ENCODE measurements at places on chromosomes 7 and 10.
A peak's percentile ranks its signal among the peaks of the same experiment; 100 is the strongest.

GRCh38 chr7:130398526-130399090, 18.3 kb downstream of the CPA1 start:
- no peak for DNase-seq

DNA sequence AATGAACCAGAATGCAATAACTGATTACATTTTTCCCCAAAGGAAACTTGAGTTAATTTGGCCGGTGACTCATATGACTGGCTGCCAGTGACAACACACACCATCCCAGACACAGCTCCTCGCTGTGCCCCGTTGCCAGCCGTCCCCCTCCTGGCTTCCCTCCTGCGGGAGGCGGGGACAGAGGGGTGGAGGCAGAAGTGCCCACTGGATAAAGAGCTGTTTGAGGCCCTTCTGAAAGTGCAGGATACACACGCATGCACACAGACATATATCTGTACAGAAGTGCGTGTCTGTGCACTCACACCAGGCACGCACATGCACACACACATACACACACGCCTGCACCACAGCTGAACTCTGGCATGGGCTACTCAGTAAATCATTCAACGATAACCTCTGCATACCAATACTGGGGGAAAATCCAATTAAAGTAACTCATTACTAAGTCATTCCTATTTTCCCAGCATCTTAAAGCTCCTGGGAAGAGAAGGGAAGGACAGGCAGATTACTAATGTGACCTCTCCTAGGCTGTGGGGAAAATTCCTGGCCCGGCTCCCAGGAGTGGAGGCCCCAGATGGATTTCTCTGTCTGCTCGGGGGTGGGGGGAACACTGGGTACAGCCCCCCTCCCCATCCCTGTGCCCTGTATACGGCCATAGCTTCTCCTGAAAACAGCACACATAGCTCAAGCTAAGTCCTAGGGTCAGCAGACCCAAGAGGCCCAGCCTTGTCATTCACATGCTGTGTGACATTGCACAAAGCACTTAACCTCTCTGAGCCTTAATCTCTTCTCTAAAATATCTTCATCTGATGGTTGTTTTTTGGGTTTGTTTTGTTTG, 52.3 kb upstream of the MYL10 start:
- DNase-seq = no peak

GRCh38 chr7:107816011-107816566, 13.1 kb upstream of the SLC26A3 start:
- DNase-seq = no peak

DNA sequence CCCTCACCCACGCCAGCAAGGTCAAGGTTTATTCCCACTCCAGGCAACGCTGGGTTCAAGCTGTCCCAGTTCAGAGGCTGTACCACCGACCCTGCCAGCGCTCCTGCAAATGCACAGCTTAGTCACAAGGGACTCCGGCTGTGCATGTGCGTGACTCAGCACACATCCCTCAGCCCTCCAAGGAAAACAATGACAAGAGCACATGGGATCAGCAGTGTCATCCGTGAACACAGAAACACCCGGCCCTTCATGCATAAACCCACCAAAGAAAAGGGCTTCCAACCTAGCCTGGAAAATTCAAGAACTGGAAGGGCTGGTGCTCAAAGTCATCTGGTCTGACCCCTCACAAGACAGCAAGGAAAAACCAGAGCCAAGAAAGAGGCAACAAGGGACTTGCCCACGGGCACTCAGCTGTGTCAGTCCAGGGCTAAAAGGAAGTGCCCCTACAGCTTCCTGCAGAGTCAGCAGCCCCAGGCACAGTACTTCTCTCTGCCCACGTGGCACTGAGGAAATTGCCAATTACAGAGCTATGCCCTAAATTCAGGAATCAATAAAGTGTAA, 106.1 kb downstream of the KCNMA1 start:
- peak; percentile 81 for DNase-seq

DNA sequence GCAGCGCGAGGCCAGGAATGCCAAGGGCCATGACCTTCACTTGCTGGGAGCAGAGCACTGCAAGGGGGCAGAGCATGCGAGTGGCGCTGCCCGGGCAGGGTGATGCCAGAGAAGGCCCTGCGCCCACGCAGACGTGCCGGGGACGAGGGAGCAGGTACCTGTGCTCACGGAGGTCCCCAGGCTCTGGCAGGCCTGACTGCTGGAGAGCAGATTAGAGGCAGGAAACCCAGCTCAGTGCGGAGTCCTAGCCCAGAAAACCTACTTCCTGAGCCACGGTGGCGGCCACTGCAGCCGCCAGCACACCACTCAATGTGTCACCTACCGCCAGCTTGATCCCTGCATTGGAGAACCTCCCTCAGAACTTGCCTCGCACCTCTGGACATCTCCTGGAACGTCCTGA, 148.4 kb downstream of the MAD1L1 start:
- no peak for DNase-seq

GRCh38 chr10:44373341-44373995, 11.4 kb downstream of the CXCL12 start:
- no peak for DNase-seq

- no peak for DNase-seq
These were observed 28.7 kb upstream of the HABP2 start for GRCh38 chr10:113524120-113524519.
